Muscle of leg (tissue), 16 donors: ENCODE measurements at places on chromosomes 4 and X. TPM values are rescaled to one million over a fixed set of nuclear protein-coding genes. Genes with fewer than 3 reads are reported as not detected.
A peak's percentile ranks its signal among the peaks of the same experiment; 100 is the strongest.

Gene RAB41
- total RNA-seq = not detected

GRCh38 chrX:10900585-10901289, 210.4 kb upstream of the HCCS start:
- H3K4me3 ChIP-seq = no peak overlapping the region
- DNase-seq = no peak
- H3K36me3 ChIP-seq = no peaks in the 10 kb centered on the region
- no peak overlapping the region for H3K27ac ChIP-seq

Gene YIPF7
- 2.8 TPM for total RNA-seq

DNA sequence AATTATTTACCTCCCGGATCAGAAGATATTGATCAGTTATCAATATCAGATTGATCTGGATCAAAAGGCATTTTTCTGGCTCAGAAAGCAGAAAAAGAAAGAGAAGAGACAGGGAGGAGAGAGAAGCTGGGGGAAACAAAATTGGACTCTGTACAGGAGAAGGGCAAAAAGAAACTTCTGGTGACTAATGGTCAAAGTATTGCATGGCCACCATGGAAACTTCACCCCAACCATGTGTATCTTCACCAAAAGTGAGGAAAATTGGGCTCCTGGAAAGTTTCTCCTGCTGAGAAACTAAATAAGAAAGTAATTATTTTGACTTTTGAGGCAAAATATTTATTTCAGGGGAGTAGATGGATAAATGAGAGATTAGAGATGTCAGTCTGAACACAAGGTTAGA, 33.9 kb downstream of the RNF150 start:
- H3K27me3 ChIP-seq = no peaks in the 10 kb centered on the region
- no peaks in the 10 kb centered on the region for H3K4me1 ChIP-seq
- H3K4me3 ChIP-seq = no peak overlapping the region
- H3K27ac ChIP-seq = no peak overlapping the region

- peak; percentile 63 for DNase-seq
- H3K36me3 ChIP-seq = no peaks in the 10 kb centered on the region
- peak overlapping the region; percentile 43 for H3K4me3 ChIP-seq
- H3K4me1 ChIP-seq = peaks cover 61% of the 10 kb centered on the region
Measured at GRCh38 chrX:40151211-40152172, 53.7 kb upstream of the BCOR start.

DNA sequence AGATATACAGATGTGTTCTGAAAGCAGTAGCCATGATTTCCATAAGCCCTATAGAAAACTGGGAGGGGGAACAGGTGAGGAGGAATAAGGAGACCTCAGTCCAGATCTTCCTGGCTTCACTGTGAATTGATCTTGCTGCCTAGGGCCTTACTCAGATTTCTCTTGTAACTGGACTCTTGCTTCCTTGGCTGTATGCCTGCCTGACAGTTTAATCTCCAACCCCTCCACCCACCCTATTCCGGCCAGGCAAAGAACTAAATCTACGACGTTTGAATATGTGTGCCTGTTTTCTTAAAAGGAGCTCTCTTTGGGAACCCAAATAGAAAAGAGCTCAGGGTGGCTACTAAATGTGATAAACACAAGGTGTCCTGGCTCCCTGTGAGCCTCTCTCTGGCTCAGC, 173.0 kb downstream of the GPC3 start:
- peak overlapping the region; percentile 38 for H3K27ac ChIP-seq
- no peak overlapping the region for H3K4me3 ChIP-seq
- peak; percentile 58 for DNase-seq
- H3K36me3 ChIP-seq = no peaks in the 10 kb centered on the region
- H3K4me1 ChIP-seq = peaks cover 16% of the 10 kb centered on the region

Gene KDM6A
- total RNA-seq = 24.3 TPM

Gene MSL3
- 17.4 TPM for total RNA-seq

Gene TMSB15C
- total RNA-seq = 5.3 TPM

Gene MGARP
- 0.31 TPM for total RNA-seq

- no peak for DNase-seq
- no peak overlapping the region for H3K27ac ChIP-seq
- H3K36me3 ChIP-seq = no peaks in the 10 kb centered on the region
- H3K4me1 ChIP-seq = no peaks in the 10 kb centered on the region
Measured at GRCh38 chr4:18608908-18609533, 587.5 kb upstream of the LCORL start.

Gene PHOX2B
- not detected for total RNA-seq

GRCh38 chrX:7145454-7145853, 2.1 kb upstream of the STS start:
- DNase-seq = peak; percentile 32
- no peak overlapping the region for H3K27ac ChIP-seq
- H3K27me3 ChIP-seq = peaks cover 4% of the 10 kb centered on the region
- H3K36me3 ChIP-seq = no peaks in the 10 kb centered on the region
- no peak overlapping the region for H3K4me3 ChIP-seq
- peaks cover 7% of the 10 kb centered on the region for H3K4me1 ChIP-seq

Gene EIF2S3
- 144 TPM for total RNA-seq

DNA sequence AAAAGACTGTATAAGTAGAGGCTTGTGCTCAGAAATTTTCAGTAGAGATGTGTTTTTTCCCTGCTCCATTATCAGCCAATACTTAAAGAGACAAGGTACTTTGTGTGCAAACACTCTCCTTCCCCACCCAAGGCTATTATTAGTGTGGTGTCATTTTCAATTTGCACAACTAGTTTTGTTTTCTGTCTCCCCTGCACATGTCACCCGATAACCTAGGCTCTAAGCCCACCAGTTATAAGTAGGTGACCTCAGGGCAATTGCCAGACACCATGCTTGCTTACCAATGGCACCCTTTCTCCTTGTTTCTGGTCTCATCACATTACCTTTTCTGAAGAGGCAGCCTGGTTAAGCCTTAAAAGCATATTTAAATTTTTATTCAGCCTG, 8.0 kb upstream of the GUCY1A1 start:
- no peaks in the 10 kb centered on the region for H3K27me3 ChIP-seq
- no peaks in the 10 kb centered on the region for H3K36me3 ChIP-seq
- DNase-seq = no peak
- H3K4me3 ChIP-seq = no peak overlapping the region
- no peak overlapping the region for H3K27ac ChIP-seq
- H3K4me1 ChIP-seq = no peaks in the 10 kb centered on the region

- H3K4me1 ChIP-seq = no peaks in the 10 kb centered on the region
- peak; percentile 79 for DNase-seq
- H3K36me3 ChIP-seq = no peaks in the 10 kb centered on the region
- H3K27me3 ChIP-seq = no peaks in the 10 kb centered on the region
- H3K27ac ChIP-seq = no peak overlapping the region
Measured at GRCh38 chr4:114875630-114876029, 237.8 kb downstream of the NDST4 start.

Gene GATA1
- total RNA-seq = 0.22 TPM

DNA sequence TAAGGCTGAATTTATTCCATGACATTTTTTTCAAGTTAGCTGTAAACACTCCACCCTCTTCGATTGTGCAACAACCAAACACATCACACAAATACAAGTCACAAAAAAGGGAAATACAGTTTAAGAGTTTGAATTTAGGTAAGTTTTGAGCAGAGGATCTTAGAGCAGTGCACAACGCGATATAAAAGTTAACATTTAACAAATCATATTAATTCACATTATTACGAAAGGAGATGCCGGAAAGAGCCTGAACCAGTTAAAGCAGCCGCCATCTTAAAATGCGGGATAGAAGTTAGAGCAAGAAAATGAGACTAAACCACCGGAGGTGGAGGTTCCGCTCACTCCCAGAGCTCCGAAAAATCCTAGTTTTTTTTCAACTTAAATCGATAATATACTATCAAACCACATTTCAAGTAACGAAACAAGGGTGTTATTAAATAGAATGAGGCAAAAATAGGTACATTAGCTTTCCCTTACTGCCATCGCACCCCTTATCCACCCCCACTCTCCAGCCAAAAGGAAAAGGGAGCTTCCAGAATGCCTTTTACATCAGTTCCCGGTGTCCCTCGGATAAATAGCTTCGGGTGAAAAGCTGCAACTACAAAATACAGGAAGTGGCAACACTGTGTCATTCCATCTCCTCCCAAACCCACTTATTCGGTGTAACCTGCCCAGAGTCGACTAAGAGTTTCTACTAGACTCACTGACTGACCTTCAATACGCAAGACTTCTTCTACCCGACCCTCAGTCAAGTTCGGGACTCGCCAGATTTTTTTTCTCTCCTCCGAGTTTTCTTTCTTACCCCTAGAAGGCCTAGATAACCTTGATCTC, 1.9 kb downstream of the UBE2D3 start:
- H3K4me3 ChIP-seq = peak overlapping the region; percentile 88
- peaks cover 8% of the 10 kb centered on the region for H3K36me3 ChIP-seq
- peaks cover 3% of the 10 kb centered on the region for H3K4me1 ChIP-seq
- no peaks in the 10 kb centered on the region for H3K27me3 ChIP-seq
- peak; percentile 85 for DNase-seq

DNA sequence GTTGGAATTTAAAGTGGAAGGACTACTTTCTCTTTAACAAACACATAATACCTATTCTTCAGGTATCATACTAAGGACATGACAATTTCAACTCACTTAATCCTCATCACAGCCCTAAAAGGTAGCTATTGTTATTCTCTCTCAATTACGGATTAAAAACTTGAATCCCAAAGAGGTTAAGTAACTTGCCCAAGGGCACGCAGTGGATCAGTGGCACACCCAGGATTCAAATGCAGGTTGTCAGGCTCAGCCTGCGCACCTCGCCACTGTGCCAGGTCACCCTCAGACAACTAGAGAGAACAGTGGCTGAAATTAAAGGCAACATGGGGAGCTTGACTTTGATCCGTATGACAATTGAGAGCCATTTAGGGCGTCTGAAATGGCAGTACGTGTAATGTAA, 67.6 kb downstream of the MFAP3L start:
- H3K4me1 ChIP-seq = no peaks in the 10 kb centered on the region
- H3K36me3 ChIP-seq = no peaks in the 10 kb centered on the region
- no peak for DNase-seq
- H3K27ac ChIP-seq = no peak overlapping the region
- H3K4me3 ChIP-seq = no peak overlapping the region
- H3K27me3 ChIP-seq = no peaks in the 10 kb centered on the region

- no peak for DNase-seq
- H3K4me3 ChIP-seq = no peak overlapping the region
- no peaks in the 10 kb centered on the region for H3K4me1 ChIP-seq
Measured at GRCh38 chr4:42310806-42311205, 86.5 kb upstream of the SHISA3 start.

GRCh38 chrX:1609762-1610161, 5.1 kb upstream of the ASMT start:
- H3K27me3 ChIP-seq = no peaks in the 10 kb centered on the region
- H3K4me1 ChIP-seq = no peaks in the 10 kb centered on the region
- H3K4me3 ChIP-seq = no peak overlapping the region
- no peak overlapping the region for H3K27ac ChIP-seq
- H3K36me3 ChIP-seq = no peaks in the 10 kb centered on the region

Gene ADH1C
- 9.4 TPM for total RNA-seq

Gene PNMA5
- total RNA-seq = not detected

GRCh38 chr4:80090090-80090489, 17.1 kb upstream of the ANTXR2 start:
- no peak overlapping the region for H3K27ac ChIP-seq
- no peak overlapping the region for H3K4me3 ChIP-seq
- H3K27me3 ChIP-seq = no peaks in the 10 kb centered on the region
- H3K36me3 ChIP-seq = no peaks in the 10 kb centered on the region

Gene CNKSR2
- total RNA-seq = 3.8 TPM

- no peaks in the 10 kb centered on the region for H3K36me3 ChIP-seq
- peaks cover 2% of the 10 kb centered on the region for H3K27me3 ChIP-seq
- peaks cover 31% of the 10 kb centered on the region for H3K4me1 ChIP-seq
- peak overlapping the region; percentile 87 for H3K27ac ChIP-seq
- DNase-seq = peak; percentile 90
Measured at GRCh38 chr4:168631241-168632162, 134.7 kb downstream of the PALLD start.

- H3K36me3 ChIP-seq = no peaks in the 10 kb centered on the region
- no peak overlapping the region for H3K27ac ChIP-seq
- H3K4me1 ChIP-seq = no peaks in the 10 kb centered on the region
- H3K4me3 ChIP-seq = no peak overlapping the region
Measured at GRCh38 chrX:152537373-152537772, 86.3 kb upstream of the GABRA3 start.

GRCh38 chr4:81621490-81621889, 149.8 kb upstream of the RASGEF1B start:
- no peak overlapping the region for H3K27ac ChIP-seq
- no peaks in the 10 kb centered on the region for H3K4me1 ChIP-seq
- no peak overlapping the region for H3K4me3 ChIP-seq
- DNase-seq = no peak
- no peaks in the 10 kb centered on the region for H3K27me3 ChIP-seq

DNA sequence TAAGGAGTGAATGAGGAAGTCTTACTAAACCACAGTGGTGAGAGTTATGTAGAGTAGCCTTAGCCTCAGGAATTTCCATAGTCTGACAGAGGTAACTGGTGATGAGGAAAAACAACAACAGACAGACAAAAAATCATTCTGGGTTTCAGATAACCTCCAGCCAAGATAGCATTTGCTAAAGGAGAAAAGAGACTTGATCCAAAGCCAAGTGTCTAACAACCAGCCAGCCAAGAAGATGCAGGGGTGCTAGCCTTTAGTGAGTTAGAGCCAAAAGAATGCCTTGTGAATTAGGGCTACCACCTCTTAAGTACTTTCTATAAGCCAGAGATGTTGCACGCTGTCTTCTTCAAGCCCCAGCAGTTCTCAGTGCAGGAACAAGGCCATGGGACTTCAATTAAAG, 478.0 kb upstream of the CPEB2 start:
- H3K27me3 ChIP-seq = no peaks in the 10 kb centered on the region
- no peak overlapping the region for H3K4me3 ChIP-seq
- H3K36me3 ChIP-seq = no peaks in the 10 kb centered on the region
- H3K4me1 ChIP-seq = no peaks in the 10 kb centered on the region

GRCh38 chrX:14406225-14406624, 123.1 kb upstream of the GLRA2 start:
- no peak overlapping the region for H3K4me3 ChIP-seq
- H3K27ac ChIP-seq = no peak overlapping the region
- DNase-seq = no peak
- no peaks in the 10 kb centered on the region for H3K36me3 ChIP-seq
- no peaks in the 10 kb centered on the region for H3K4me1 ChIP-seq
- H3K27me3 ChIP-seq = no peaks in the 10 kb centered on the region

GRCh38 chr4:96056346-96056934, 216.5 kb downstream of the PDHA2 start:
- H3K27me3 ChIP-seq = no peaks in the 10 kb centered on the region
- DNase-seq = no peak
- no peak overlapping the region for H3K4me3 ChIP-seq
- no peaks in the 10 kb centered on the region for H3K36me3 ChIP-seq
- H3K4me1 ChIP-seq = no peaks in the 10 kb centered on the region
- H3K27ac ChIP-seq = no peak overlapping the region
